ENCODE measurements at places on chromosomes 1 and 21.

DNA sequence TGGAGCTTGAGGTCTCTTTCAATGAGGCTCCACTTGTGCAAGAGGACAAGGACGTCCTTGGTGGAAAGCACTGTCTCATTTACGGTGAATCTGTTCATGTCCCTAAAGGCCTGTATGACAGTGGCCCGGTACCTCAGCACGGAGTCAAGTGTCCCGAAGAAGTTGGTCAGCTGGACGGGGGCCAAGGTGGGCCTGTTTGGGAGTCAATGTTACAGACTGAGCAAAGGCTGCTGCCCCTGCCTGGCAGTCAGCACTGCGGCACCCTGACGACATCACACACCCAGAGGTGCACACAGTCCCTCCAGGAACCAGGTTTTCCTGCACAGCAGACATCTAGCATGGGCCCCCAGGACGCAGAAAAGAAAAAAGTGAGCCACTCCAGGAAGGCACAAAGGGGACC lies 19.1 kb downstream of the MRAP start:
- no peak for DNase-seq

DNA sequence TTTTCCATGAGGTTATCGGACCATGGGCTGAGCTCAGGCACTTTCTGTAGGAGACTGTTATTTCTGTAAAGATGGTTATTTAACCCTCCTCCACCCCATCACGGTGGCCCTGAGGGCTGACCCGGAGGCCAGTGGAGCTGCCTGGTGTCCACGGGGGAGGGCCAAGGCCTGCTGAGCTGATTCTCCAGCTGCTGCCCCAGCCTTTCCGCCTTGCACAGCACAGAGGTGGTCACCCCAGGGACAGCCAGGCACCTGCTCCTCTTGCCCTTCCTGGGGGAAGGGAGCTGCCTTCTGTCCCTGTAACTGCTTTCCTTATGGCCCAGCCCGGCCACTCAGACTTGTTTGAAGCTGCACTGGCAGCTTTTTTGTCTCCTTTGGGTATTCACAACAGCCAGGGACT lies 2.6 kb upstream of the CCDC28B start:
- DNase-seq, result no peak

- no peak for DNase-seq
Observed at GRCh38 chr1:213284626-213285025, 233.6 kb downstream of the RPS6KC1 start.

GRCh38 chr1:67597336-67597735 lies 87.7 kb upstream of the GADD45A start:
- peak; percentile 56 for DNase-seq

DNA sequence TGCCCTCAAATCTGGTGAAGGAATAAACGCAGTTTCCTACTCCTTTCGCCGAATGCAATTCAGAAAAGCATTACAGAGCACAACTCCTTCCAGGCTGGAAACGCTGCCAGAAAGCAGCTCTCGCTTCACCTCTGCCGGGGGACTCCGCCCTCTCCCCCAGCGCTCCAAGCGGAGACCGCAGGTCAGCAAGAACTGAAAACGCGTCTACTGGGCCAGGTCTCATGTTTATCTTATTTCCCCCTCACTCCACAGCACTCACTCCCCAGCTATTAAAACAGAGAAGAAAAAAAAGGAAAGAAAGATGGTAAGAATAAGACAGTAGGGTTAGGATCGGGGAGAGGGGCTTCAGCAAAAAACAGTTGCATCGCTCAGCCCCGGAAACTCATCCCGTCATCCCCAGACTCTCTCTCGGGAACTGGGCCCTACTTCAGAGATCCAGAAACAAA lies 833 bp upstream of the RCOR3 start:
- DNase-seq, result peak; percentile 84

GRCh38 chr1:235979176-235979575 lies 85.7 kb downstream of the NID1 start:
- no peak for DNase-seq

- no peak for DNase-seq
Observed at GRCh38 chr1:172041742-172042141, 200.4 kb downstream of the DNM3 start.

GRCh38 chr1:208088319-208088718 lies 155.9 kb downstream of the PLXNA2 start:
- DNase-seq, result no peak

DNA sequence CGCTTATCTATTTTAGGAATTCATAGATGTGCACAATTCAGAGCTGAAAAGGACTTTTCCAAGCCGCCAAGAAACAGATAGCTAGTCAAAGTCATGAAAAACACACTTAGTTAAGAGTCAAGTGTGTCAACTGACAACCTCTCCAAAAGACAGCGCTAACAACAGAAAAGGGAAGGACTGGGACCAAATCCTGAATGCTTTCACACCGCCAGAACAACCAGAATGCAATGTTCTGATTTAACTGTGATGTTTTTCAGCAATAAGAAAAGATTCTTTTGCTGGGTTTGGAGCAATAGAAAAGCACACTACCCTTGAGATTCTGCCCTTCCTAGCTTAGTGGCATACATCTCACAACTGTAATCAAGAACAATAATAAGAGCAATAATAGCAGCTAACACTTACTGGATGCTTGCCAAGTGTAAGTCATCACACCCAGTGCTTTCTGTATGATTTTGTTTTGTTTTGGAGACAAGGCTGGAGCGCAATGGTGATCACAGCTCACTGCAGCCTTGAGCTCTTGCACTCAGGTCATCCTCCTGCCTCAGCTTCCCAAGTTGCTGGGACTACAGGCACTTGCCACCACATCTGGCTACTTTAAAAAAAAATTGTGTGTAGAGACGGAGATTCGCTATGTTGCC lies 33.9 kb upstream of the SDC3 start:
- DNase-seq, result peak; percentile 35

DNA sequence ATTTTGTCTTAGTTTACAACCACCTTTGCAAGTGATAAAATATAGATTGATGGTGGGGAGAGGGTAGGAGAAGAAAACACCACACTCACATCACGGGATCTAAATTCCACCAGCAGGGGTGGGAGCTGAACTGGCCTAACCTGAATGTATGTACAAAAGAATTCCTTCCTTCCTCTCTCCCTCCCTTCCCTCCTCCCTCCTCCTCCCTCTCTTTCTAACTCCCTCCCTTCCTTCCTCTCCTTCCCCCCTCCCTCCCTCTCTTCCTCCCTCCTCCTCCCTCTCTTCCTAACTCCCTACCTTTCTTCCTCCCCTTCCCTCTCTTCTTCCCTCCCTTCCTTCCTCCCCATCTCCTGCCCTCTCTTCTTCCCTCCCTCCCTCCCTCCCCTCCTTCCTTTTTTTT lies 40.2 kb downstream of the HIVEP3 start:
- no peak for DNase-seq

GRCh38 chr21:45820171-45821091 lies 161.1 kb upstream of the COL6A1 start:
- peak; percentile 76 for DNase-seq

GRCh38 chr1:219550201-219550600 lies 62.7 kb downstream of the ZC3H11B start:
- no peak for DNase-seq

DNA sequence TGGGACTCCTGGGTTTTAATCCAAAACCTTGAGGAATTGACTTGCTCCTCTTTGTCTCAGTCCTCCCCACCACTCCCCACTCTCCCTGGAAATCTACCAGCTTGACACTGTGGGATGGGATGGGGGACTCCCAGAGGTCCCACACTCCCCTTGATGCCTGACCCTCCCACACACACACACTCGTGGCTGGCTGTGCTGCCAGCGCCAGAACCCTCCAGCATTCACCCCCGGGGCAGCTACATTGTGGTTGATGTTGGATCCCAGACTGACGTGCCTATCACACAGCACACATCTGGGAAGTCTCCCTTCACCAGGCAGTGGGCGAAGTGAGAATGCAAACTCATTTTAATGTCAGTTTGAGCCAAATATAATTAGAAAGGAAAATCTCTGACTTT lies 10.0 kb downstream of the KIRREL1 start:
- DNase-seq, result no peak

GRCh38 chr1:2630498-2631135 lies 2.2 kb downstream of the MMEL1 start:
- DNase-seq, result no peak

DNA sequence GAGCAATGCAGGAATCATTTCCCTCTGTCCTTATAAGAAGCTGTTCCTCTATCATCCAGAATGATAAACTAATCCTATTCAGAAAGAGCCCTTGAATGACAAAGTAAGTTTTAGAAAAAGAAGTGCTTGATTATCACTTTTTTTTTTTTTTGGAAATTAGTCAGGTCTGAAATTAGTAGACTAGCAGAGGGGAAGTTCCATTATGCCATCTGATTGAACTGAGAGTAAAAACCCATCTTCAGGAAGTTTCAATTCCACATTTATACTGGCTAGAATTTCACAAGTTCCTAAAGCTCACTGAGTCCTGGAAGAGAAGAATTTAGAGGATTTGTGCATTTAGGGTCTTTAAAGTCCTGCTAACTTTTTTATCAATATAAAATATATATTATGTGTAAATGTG lies 128.8 kb upstream of the COA6 start:
- DNase-seq, result no peak

DNA sequence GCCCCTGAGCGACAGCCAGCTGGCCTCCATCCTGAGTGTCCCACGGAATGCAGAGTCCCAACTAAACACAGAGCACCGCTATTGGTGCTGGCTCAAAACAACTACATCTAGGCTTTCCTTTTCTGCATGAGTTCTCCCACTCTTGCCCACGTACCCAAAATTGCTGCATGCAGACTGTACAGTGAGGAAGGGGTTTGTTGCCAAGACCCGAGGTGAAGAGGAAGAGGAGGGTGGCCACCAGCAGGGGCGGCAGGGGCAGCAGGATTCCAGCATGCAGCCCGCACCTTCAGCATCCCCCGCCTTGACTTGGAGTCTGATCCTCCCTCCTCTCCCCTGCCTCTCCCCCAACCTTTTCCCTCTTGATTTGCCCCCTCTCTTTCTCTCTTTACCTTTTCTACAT lies 8.0 kb downstream of the S100A9 start:
- DNase-seq, result no peak

GRCh38 chr1:14571810-14572767 lies 26.4 kb upstream of the KAZN start:
- DNase-seq, result no peak

DNA sequence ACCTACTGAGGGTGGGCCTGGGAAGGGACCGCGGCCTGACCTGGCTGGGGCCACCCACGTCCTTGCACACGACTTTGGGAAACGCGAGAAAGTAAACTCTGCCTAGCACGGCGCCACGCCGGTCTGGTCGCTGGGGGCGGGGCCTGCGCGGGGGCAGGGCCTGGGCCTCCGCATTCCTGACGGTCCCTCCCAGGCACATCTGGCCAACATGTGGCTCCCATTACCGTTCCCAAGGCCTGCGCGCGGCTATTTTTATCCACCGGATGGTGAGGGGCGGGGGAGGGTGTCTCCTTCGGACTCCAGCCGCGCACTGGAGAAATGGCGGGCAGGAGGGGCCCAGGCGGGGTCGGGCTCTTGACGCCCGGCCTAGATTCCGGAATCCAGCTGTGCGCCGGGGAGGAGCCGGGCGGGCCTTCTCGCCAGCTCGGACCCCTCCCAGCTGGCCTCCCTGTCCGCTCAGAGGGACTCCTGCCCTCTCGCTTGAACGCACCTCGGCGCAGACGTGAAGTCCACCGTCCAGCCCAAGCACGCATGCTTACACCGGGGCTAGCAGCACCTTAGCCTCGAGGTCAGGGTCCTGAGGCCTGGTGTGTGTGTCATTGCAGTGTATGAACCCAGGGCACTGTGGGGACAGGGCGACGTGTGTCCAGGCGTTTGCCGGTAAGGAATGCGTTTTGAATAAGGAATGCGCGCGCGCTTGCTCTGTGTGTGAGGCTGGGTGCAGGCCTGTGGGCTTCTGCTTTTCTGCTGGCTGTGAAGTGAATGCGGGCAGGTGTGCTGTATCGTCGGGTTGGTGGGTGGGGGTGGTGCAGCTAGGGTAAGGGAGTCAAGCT lies 2.1 kb downstream of the EVA1B start:
- DNase-seq, result no peak

DNA sequence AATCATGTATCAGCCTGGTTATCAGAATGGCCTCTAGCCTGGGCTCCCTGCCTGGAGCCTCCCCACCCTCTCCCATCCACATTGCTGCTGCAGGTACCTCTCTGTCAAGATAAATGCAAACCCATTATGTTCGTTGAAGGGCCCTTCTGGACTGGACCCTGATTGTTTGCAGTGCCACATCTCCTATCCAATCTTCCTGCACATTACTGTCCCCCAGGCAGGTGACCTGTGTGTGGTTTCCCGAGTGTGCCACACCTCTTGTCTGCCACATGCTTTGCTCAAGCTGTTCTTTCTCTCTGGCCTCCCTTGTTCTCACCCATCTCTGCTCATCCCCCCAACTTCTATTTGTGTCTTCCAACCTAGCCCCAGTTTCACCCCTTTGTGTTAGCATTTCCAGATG lies 32.4 kb downstream of the IER5 start:
- no peak for DNase-seq

GRCh38 chr1:214899908-214900460 lies 182.6 kb upstream of the KCNK2 start:
- no peak for DNase-seq

- DNase-seq, result no peak
Observed at GRCh38 chr1:119653135-119653838, 5.2 kb upstream of the ZNF697 start.

DNA sequence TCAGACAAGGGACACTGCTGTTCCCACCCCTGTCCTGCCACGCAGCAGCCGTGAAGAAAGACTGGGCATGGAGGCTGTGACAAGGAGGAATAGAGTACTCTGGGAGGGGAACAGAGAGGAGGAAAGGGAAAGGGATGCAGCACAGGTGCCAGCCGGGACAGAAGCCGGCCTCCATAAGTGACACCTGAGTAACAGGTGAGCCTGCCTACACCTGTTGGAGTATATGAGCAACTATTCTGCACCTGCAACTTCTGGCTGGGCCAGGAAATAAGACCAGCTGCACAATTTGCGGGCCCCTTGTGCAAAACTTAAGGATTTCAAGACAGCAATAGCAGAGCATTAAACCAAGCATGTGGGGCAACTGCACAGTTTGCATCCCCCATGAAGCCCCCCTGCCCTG lies 72.5 kb upstream of the GOLT1A start:
- DNase-seq, result no peak
